ENCODE measurements at places on chromosomes 2 and 18.

DNA sequence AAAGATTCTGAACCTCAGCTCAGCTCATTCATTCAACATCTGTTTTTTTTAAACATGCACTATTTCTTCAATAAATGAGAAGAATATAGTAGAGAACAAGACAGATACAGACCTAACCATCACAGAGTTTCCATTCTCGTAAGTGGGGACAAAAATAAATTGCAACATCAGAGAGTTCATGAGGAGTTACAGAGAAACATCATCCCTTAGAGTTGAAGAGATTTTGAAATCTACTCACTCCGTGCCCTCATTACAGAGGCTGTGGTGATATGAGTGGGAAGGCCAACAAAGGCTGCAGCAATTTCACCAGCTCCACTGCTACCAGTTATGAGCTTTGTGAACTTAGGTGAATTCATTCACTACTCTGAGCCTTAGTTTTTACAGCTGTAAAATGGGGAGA is 399.3 kb downstream of the BCL11A start:
- no peak for DNase-seq

DNA sequence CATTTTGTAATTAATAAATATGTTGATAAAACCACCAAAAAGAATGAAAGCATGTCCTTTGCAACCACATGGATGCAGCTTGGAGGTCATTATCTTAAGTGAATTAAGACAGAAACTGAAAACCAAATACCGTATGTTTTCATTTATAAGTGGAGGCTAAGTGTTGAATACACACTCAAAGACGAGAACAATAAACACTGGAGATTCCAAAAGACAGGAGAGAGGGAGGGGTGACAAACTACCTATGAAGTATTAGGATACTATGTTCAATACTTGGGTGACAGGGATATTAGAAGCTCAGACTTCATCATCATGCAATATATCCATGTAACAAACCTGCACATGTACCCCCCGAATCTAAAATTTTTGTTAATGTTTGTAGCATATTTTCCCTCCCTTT is 7.0 kb downstream of the ERLEC1 start:
- no peak for DNase-seq

- no peak for DNase-seq
Measured at GRCh38 chr18:21638822-21639221, 26.7 kb downstream of the SNRPD1 start.

GRCh38 chr18:524466-524865 is 24.0 kb upstream of the COLEC12 start:
- no peak for DNase-seq

DNA sequence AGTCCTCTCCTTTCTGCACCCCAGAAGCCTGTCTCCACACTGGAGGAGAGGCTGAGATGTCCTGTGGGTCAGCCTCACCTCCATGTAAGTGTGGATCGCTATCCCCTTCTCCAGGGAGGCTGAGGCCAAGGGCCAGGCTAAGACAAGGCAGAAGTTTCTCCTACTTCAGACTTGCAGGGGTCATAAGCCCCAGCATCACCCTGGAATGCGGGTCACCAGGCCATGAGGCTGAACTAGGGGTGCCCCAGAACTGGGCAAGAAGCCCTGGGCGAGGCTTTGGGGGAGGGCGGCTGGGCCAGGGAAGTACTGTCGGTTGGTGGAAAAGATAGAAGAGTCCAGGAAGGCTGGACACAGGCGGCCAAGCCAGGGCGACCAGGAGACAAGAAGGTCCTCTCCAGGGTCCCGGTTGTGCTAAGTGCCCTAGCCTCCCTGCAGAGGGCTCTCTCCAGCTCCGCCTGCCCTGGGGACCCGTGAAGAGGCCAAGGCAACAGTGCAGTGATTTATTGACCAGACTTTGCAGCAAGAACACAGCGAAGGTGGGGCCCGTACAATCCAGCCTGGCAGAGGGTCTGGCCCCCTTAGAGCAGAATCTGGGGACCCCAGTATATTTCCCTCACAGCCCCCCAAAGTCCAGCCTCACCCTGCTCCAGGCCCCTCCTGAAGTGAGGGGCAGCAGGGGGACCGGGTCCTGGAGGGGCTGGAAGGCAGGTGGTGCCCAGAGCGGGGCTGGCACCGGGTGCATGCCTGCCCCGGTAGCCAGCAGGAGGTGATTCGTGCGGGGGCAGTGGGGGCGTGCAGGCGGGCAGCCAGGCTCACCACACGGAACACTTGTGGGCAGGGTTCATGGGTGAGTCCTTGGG is 8.1 kb downstream of the ECEL1 start:
- no peak for DNase-seq

DNA sequence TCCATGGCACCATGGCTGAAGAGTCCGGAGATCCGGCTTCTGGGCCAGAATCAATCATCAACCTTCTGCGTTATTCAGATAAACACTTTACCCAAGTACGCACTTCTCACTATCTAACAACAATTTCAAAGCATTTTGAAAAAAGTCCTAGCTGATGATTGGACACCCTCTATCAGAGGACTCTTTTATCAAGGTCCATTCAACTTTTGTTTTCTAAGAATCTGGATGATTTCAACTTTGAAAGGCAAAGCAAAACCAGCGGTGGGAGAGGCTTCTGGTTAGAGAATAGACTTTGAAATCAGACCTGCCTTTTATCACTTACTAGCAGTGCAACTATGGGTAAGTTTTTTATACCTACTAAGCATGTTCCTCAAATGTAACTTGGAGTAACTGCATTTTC is 293.6 kb upstream of the TNP1 start:
- DNase-seq = no peak

- DNase-seq = peak; percentile 18
Measured at GRCh38 chr2:72041638-72042111, 106.0 kb downstream of the CYP26B1 start.

DNA sequence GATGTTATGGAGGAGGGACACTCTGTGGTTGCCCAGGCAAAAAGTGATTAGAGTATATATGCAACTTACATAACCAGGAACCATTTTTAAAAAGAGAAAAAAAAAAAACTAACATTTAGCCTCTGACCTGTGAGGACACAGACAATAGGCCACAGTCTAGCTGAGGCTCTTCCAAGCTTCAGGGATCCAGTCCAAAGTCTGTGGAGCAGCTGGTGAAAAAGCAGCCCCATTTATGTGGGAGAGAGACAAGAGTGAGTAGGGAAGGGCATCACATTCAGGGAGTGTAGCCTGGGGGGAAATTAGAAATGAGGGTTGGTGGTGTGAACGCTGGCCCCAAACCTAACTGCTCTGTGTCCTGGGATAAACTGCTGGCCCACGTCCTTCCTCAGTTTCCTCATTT is 122.8 kb downstream of the MYO5B start:
- DNase-seq = no peak

DNA sequence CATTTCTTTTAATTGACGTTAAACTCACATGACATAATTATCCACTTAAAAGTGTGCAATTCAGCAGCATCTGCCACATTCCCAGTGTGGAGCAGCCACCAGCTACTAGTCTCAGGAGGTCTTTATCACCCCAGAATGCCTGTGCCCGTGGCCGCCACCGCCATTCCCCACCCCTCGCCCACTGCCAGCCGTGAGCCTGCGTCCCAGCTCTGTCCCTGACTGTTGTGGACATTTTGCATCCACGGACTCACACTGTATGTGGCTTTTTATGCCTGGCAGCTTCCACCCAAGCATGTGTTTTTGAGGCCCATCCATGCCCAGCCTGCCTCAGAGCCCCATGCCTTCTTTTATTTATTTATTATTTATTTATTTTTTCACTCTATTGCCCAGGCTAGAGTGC is 9.2 kb downstream of the BOK start:
- DNase-seq = no peak

DNA sequence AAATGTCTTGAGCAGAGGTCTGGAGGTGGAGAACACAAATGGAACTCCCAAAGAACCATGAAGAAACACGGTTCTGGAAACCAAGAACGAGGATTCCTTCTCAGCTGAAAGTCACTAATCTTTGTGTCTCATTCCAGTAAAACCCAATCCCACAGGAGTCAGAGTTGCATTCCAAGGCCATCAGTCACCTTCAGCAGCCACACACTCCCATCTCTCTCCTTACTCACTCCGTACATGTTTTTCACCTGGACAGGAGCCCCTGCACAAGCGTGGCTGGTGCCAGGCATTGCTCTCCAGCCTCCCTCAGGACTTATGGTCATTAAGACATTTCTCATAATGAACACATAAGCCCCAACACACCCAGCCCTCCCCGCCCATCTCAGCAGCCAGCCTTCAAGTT is 175.4 kb upstream of the SIX2 start:
- DNase-seq = no peak

DNA sequence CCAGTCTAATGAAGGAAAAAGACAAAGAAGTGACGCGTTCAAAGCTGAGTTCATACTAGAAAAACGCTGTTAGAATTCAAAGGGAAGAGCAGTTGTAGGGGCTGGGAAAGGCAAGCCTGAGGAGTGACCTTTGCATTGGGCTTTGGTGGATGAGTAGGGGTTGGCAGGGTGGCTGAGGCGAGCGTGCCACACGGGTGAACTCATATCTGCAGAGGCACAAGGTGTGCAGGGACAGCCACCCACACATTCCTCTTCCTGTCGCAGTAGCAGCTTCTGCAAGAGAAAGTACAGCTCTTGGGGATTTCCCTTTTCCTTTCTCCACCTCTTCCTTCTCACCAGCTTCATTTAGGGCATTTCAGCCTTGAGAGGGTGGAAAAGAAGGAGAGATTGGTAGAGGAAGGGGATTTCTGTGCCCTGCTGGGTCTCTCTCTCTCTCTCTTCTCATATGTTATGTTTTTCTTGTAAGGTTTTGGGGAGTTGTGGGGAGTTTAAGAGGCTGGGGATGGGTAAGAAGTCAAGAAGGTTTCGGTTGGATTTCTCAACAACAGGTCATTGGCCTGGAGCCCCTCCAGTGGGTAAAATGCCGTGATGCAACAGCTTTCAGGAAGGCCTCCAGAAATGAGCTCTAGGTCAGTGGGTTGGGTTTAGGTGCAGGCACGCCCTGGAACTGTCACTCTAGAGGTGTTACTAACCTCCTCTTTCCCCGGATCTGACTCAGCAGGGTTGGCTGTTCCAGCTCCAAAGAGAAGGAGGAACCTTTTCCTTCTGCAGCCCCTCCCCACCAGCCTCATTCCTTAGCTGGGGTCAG is 40.1 kb downstream of the ODC1 start:
- DNase-seq = no peak

DNA sequence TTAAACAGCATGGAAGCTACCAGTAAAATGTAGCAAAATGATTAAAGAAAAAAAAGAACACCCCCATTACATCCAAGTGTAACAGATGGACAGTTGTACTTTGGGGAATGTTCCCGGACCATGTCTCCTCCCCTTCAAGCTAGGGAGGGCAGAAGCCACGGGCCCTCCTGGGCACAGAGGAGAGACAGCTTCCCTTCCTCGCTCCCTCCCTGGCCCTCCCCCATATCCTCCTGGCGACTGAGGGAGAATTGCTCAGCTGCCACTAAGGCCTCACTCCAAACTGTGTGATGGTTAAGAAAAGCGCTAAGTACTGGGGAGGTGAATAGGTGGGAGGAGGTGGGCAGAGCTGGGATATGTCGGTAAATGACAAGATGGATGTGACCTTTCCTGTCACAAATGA is 358.0 kb downstream of the HRH4 start:
- peak; percentile 72 for DNase-seq

- no peak for DNase-seq
Measured at GRCh38 chr2:212968284-212969081, 182.9 kb downstream of the IKZF2 start.

- DNase-seq = no peak
Measured at GRCh38 chr18:24246143-24246542, 107.3 kb downstream of the CABYR start.

DNA sequence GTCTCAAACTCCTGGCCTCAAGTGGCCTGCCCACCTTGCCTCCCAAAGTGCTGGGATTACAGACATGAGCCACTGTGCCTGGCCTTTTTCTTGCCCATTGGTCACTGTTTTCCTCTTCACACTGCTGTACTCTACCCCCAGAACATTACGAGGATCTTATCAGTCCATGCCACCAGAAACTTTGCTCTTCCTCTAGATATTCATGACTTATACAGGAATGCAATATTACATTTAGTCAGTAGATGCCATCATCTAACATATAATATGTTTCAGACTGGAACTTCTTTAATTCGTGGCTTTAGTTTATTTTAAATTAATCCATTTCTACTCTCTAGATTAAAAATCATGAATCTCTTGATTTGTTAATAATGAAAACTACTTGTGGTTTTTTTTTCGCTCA is 135.5 kb downstream of the COMMD1 start:
- DNase-seq = no peak

GRCh38 chr18:61738488-61738887 is 154.3 kb downstream of the RNF152 start:
- DNase-seq = no peak

GRCh38 chr18:46001074-46001473 is 33.9 kb upstream of the EPG5 start:
- no peak for DNase-seq

DNA sequence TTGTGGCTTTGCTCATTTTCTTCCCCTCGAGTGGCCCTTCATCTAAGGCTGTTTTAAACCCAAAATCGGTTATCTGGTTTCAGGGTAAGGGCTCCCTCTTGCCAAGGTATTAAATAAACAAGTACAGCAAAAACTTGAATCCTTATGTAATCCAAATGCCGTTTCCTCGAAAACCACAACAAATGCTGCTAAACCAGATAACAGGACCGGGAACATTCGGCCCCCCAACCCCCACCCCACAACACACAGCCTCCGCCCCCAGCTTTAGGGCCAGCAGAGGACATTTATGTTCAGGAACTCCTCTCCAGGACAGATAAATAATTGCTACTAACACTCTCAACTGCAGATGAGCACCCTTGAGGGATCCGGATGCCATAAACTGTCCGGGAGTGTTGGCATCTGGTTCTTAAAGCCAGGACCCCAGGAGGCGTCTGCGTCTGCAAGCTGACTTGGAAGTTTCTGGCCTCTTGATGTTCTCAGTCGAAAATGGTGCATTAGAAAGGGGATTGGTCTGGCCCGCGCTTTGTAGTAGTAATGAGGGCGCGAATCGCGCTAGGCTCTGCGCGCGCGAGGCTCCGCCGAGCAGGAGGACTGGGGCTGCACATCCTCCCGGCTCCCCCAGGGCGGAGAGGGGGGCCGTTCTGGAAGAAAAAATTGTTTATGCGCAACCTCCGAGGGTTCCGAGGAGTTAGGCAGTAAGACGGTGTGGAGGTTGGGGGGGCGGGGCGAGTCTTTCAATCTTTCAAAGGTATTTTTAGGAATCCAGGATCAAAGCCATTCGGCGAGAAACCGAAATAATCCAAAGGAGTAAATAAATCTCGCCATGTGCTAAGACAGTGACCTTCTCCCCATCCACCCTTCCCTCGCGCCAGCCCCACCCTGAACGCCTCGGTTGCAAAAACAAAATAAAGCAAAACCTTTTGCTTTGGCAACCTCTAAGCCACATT is 3.9 kb upstream of the ID2 start:
- DNase-seq = peak; percentile 90

DNA sequence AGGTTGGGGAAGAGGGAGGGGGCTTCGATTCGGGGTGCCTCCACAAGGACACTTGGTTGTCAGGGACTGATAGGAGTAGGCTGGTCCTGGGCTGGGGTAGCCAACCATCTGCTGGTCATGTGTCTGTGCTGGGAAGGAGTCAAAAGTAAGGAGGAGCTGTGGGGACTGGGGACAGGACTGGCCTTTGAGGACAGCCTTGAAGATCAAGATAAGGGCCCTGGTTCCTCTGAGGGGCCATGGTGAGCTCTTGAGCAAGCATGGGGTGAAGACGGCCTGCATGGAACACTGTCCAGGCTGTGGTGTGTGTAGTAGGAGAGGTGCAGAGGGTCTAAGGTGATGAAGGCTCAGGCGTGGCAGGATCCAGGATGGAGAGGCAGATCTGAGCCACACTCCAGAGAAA is 1.7 kb downstream of the CYP27A1 start:
- no peak for DNase-seq

GRCh38 chr2:84121-84520 is 37.8 kb upstream of the FAM110C start:
- no peak for DNase-seq
